Placental pericyte (primary cell): ENCODE measurements at places on chromosomes 12 and 14. TPM values are rescaled to one million over a fixed set of nuclear protein-coding genes. Genes with fewer than 3 reads are reported as not detected.

The CLEC6A gene
- not detected in 2 replicates for total RNA-seq

The PACS2 gene
- total RNA-seq, result 57.3 and 62.3 TPM in 2 replicates

The IFI27 gene
- total RNA-seq, result 16.9 and 43.2 TPM in 2 replicates

The IL23A gene
- total RNA-seq, result not detected in 2 replicates

The NCOR2 gene
- total RNA-seq, result 47.7 and 113 TPM in 2 replicates

The DUSP6 gene
- total RNA-seq, result 170 and 424 TPM in 2 replicates

The TAS2R9 gene
- total RNA-seq, result 0.14 TPM in 1 of 2 replicates, not detected in the other

The DCTN2 gene
- 106 and 107 TPM in 2 replicates for total RNA-seq

The SLC41A2 gene
- total RNA-seq, result 15.5 and 18.2 TPM in 2 replicates

The CCDC175 gene
- total RNA-seq, result not detected in 2 replicates

The STYK1 gene
- total RNA-seq, result 0.14 TPM in 1 of 2 replicates, not detected in the other

The M6PR gene
- 141 and 243 TPM in 2 replicates for total RNA-seq

The BDKRB2 gene
- 56.5 and 85.5 TPM in 2 replicates for total RNA-seq

The ADAMTS20 gene
- total RNA-seq, result not detected in 2 replicates

The CAPZA3 gene
- total RNA-seq, result not detected in 2 replicates

The PLEKHG7 gene
- total RNA-seq, result not detected in 2 replicates

The ACSM4 gene
- total RNA-seq, result not detected in 2 replicates

The PIANP gene
- not detected in 2 replicates for total RNA-seq

The GATC gene
- 13.3 and 16.9 TPM in 2 replicates for total RNA-seq

The KLRC4 gene
- total RNA-seq, result not detected in 2 replicates

The LRRC9 gene
- not detected in 2 replicates for total RNA-seq
